AG08396 (cell line): ENCODE measurements at places on chromosomes 6 and 20.

DNA sequence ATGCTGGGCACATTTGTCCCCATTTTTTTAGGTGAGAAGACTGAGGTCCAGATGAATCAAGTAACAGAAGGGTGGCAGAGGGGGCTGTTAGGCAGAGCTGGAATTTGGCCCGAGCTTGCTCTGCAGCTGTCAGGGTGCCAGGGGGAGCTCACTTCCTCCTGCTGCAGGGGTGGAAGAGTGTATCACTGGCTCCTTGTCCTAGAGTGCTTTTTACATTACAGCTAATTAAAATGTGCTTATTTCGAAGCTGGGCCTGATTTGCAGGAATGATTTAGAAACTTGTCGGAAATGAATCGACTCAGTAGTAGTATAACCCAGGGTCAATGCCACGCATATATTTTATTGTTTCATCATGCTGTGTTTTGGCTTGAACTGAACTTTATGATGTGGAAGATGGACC is 11.1 kb downstream of the TOX2 start:
- DNase-seq: peak; percentile 63

DNA sequence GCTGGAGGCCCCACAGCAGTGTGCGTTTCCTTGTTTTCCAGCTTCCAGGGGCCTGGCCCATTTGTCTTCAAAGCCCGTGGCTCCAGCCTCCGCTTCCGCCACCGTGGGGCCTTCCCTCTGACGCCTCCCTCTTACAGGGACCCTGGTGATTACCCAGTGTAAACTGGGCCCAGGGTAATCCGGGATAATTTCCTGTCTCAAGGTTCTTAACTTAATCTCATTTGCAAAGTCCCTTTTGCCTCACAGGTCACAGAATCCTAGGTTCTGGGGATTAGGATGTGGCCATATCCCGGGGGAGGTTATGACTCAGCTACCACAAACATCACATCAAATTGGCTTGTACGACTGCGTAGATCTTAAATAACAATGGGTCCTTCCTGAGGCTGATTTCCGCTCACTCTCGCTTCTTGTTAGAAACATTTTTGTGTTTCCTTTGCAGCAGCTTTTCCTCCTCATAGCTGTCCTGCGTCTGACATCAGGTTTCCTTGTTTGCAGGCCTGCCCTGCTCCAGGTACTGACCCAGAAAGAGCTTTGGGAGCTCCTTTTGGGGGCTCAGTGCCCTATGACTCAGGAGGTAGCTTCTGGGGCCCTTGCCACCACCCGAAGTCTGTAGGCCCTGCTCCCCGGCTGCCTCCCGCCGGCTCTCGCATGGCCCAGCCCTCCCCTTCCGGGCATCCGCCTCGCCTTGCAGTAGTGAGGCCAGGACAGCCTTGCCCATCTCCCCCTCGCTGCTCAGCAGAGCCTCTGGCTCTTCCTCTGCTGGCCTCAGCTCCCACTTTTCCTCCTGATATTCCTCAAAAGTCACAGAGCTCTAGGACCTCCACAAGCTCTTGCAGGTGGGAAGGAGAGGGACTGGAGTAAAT is 100.5 kb downstream of the ERMARD start:
- DNase-seq: no peak

DNA sequence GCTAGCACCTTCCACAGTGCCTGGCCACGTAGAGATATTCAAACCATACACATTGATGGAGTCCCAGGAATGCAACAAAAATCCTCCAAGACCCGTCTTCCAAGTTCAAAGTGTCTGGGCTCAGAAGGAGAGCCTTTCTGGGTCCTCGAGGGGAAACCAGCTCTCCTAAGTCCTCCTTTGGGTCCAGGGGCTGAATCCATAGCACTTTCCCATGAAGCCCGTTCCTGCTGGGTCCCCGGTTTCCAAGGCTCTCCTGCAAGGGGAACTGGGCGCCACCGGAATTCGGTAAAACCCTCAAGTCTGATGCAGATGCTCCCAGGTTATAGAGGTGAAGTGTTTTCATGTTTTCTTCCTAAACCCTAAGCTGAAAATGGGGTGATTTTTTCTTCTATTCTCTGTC is 101.2 kb upstream of the SNX9 start:
- DNase-seq: no peak

DNA sequence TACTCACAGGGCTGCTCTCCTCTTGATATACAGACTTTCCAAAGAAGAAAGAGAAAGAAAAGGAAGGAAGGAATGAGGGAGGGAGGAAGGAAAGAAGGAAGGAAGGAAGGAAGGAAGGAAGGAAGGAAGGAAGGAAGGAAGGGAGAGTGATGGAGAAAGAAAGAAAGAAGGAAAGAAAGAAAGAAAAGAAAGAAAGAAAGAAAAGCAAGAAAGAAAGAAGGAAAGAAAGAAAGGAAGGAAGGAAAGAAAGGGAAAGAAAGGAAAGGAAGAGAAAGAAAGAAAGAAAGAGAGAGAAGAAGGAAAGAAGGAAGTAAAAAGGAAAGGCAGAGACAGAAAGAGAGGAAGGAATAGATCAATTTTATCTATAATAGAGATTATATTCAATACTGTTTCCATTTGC is 1257.4 kb downstream of the EPHA7 start:
- no peak for DNase-seq

DNA sequence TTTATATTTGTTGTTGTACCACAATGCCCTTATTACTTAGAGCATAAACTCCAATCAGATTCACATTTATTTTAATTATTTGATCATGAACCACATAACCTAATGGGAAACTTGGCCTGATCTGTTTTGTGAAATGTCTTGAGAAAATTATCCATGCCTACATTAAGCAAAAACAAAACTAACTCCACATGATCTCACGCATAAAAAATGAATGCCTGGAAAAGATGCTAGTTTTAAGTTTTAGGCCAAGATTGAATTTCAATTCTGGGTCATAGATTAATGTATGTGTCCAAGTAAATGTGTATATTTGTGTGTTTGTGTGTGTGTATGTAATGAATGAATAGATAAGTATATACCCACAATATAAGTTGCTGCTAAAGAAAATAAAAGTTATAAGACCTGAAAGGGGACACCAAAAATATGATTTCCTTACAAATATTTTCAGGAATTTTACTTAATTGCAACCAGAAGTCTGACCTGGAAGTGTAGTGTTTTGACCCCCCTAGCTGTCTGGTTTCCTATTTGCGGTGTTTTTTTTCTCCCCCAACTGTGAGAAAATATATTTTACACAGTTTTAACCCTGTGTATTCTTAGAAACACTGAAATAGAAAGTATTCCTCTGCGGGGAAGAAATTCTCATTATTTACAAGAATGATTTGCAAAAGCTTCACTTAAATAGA is 97.2 kb downstream of the JAG1 start:
- no peak for DNase-seq

DNA sequence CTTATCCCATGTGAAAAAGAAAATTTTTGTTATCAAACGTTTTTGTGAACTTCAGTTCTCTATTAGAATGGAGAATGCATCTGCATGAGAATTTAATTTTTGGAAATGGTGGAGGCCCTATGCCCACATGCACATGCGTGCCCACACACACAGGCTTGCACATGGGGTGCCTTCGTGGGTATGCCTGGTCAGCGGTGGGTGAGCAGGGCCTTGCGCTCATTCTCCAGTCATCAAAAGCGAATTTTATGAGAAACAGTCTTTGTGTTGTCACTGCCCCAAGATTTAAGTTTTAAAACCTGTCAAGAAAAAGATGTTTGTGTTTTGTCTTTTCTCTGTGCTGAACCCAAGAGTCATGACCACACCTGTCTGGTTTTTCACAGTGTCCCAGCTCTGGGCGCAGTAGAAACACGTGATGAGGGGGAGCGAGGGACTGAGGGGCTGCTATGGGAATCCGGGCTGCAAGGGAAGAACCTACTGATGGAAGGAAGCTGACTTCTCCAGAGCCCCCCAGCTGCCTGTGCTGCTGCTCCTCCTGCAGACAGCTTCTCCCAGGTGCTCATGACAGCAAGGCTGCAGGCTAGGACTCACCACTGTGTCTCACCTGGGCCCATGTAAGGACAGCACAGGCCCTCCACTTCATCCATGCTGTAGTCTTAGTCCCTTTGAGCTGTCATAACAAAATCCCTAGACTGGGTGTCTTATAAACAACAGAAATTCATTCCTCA is 153.6 kb downstream of the SYCP2 start:
- DNase-seq: no peak

GRCh38 chr20:3814928-3815495 is 5.3 kb upstream of the AP5S1 start:
- DNase-seq: no peak

GRCh38 chr20:62887152-62887859 is 25.7 kb upstream of the TCFL5 start:
- DNase-seq: peak; percentile 80

DNA sequence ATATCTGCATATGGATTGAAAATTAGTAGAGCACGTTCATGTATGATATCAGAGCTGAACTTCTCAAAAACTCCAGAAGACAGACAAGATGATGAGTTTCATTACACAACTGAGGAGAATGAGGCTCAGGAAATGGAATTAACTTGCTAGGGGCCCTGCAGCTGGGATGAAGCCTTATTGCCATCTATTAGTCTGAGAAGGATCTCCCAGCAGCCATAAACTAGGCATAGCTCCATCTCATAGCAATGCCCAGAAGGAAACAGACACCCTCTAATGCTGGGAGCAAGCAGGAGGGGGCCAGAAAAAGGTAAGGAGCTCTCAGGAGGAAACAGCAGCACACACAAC is 18.0 kb downstream of the TFEB start:
- DNase-seq: no peak

- no peak for DNase-seq
These were observed 18.2 kb upstream of the PCMTD2 start for GRCh38 chr20:64237316-64237715.

DNA sequence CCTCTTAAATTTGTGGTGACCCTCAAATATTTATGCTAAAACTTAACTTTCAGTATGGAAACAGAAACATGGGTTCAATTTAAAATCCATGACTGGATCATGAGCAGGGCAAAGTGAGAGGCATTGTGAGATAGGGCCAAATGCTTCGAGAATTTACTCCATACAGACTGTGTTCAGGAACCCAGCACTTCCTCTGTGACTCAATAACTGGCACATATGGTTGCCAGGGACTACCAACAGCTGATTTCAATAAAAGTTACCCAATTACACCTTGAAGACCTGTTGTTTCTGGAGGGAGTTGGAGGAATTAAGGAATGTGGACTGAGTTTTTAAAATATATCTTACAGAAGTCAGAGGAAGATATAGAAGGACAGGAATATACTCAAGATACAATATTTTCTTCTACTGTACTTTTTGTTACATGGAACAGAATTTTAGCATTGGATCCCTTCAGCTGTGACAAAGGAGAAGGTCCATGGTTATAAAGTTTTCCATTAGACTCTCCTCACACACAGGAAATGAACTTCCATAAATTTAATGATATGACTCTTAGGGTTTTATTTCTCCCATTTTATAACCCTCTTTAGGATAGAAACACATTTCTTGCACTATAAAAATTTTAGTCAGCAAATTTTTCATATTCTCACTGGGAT is 258.5 kb downstream of the KHDC1L start:
- DNase-seq: no peak

- peak; percentile 75 for DNase-seq
These were observed 25.1 kb upstream of the FAM8A1 start for GRCh38 chr6:17574866-17575560.

- no peak for DNase-seq
These were observed 358.6 kb downstream of the BTBD9 start for GRCh38 chr6:38281126-38281525.

GRCh38 chr20:38534756-38535155 is 46.2 kb upstream of the ADIG start:
- no peak for DNase-seq

DNA sequence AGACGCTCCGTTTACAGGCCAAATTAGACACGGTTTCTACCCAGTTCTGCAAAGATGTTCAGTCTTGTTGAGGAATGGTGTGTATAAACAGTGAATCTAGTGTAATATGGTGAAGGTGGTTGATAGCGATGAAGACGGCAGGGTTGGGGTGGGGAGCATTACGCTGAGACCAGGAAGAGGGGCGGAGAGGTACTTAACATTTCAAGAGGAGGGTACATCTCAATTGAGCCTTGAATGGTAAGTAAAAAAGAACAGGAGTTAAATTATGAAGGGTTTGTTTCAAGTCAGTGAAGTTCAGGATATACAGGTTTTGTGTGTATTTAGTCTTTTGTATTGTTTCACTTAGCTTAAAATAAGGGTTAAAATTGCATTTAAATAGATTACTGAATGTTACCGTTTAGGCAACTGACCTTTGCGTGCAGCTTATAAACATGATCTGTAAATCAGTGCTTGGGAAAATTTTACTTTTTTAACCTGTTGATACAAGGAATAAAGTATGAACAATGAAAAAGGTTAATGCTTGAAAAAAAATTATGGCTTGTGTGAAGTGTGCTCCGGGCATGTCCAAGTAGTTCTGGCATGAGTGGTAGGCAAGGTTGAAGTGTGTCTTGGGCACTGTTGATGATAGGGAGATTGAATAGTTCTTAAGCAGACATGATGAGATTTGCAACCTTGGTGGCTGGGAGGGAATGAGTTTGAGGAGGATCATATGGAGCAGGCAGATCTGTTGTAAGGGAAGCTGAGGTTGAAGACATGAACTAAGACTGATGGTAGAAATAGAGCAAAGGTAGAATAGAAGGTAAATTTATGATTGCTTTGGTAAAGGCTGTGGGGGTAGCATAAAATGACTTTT is 842 bp downstream of the POLR1C start:
- no peak for DNase-seq

- no peak for DNase-seq
These were observed 51.1 kb upstream of the NHSL1 start for GRCh38 chr6:138550346-138550767.

DNA sequence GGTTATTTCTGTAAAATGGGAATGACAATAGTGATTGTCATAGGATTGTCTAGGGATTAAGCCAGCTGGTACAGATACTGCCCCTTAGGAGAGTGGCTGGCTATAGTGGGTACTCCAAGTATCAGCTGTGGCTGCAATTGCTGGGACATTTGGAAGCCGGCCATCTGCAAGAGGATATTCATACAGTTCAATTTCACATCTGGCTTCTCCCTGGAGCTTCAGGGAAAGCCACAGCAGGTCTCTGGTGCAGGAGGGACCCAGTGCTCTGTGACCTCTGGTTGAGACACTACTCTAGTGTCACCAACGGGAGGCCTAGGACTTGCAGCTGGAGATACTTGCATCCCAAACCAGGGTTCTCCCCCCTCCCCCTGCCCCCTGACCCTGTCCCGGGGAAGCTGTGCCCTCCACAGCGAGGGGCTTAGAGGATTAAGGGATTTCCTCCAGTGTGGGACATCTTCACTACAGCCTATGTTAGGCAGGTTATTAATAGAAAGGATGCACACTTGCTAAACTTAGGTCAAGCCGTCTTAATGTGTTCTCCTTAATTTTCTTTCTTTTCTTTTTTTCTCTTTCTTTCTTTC is 2.7 kb downstream of the SLC2A10 start:
- DNase-seq: no peak
